ENCODE measurements at places on chromosomes 1 and 21.
A peak's percentile ranks its signal among the peaks of the same experiment; 100 is the strongest.

DNA sequence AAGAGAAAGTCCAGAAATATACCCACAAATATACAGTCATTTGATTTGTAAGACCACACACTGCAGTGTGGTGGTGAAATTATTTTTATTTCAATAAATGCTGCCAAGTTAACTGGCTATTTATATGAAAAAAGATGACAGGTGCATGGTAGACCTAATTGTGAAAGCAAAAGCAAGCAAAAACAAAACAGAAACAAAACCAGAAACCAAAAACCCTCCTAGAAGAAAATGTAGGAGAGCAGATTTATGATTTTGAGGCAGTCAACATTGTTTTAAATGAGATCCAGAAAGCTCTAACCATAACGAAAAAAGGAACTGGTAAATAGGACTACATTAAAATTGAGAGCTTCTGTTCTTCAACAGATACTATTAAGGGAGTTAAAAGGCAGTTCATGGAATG, 303.6 kb downstream of the PRDM2 start:
- no peak for DNase-seq

DNA sequence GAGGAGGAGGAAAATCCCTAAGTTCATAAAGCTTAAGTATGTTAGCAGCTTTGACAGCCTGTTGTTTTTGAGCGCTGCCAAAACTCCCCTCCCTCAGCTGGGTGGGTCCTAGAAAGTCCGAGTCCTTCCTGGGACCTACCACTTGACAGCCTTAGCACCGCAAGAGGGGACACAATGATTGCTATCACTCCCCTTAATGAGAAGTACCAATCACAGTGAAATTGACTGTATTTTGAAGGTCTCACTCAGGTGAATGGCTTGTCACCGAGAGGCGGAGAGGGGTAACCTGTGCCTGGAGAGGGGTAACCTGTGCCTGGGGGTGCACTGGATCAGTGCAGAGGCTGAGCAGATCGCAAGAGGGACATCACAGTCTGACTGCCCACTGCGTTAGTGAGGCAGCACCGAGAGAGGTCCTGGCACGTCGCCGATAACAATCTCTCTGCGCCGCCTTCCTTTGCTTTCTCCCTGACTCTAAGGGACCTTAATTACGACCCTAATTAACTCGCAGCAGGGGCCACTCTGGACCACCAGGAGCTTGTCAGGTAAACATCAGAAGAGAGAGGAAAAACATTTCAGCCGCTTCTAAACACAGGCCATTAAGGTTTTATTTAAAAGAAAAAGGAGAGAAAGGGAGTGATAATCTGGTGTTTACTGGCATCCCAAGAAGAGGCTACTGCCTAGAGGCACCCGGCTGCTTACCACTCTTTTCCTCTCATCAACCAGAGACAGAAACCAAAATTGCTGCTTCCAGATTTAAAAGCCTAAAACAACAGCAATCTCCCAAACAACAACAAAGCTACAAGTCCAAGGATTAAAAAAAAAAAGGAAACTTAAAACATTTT, 25.7 kb upstream of the KCNK1 start:
- no peak for DNase-seq

GRCh38 chr21:46089285-46089684, 8.6 kb upstream of the COL6A2 start:
- no peak for DNase-seq

DNA sequence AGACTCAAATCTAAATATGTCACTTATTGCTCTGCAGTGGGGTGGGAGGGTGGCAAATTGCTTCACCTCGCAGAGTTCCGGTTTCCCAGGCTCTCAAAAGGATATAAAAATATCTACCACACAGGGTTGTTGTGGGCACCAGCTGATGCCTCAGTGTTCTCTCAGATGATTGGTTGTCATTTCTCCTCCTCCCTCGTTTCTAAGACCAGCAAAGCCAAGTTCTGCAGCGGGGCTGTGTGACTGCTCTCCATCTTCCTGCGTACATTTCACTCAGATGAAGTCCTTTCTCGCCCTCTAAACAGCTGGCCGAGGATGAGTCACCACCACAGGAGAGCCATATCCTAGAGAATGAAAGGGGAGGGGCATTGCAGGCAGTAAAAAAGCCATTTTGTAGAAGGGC, 35.0 kb upstream of the VWA5B1 start:
- peak; percentile 7 for DNase-seq

DNA sequence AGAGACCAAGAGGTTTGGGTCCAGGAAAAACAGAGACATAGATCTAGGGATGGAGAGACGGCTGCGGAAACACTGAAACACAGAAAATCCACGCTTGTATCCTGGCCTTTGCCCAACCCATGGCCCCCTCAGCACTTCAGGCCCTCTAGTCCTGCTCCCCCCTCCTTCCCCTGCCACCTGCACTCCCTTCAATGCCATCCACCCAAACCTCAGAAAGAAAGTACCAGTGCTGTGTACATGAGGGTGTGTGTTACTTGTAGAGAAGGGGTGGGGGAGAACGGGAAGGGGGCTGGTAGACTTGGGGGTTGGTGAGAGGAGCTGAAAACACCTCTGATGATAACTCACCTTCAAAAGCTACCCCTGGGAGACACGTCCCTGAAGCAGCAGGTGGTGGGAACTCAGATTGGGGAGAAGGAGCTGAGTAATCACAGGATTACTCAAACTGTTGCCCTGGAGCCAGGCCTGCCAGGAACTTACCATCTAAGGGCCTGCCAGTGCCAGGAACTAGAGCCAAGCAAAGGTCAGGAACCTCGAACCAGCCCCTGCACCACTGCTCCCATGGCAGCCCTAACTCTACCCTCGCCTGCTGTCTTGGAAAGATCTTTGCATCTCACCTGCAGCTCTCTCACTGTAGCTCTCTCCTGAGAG, 11.5 kb downstream of the RORC start:
- DNase-seq: no peak

DNA sequence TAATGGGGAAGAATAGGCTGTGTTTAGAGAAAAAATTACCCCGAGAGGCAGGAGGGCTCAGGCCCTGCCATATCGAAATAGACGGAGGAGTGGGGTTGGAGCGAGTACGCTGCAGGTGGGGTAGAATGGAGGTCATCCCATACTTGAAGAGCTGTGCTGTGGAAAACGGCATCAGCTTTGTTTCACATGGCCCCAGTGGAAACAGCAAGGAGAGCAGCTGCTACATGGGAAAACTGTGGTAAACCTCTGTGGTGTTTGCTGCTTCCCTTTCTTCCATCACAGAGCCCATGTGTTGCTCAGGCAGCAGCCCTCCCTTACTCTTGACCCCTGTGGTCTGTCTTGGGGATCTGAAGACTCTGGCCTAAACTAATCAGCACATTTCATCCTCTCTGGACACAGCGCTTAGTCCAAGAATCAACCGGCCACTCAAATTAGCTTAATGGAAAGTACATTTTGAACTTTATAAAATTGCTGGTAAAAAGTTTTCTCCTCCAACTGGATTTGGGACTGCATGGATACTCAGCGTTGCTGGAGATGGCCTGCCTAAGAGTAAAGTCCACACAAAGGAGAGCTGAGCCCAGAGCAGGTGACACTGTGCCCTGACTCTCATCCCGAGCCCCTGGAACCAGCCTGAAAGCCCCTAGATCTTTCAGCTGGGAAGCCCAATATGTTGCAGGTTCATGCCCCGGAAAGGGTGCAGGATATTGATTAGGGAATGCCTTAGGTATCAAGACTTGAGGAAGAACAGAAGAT, 127.1 kb upstream of the GADD45A start:
- DNase-seq: no peak

DNA sequence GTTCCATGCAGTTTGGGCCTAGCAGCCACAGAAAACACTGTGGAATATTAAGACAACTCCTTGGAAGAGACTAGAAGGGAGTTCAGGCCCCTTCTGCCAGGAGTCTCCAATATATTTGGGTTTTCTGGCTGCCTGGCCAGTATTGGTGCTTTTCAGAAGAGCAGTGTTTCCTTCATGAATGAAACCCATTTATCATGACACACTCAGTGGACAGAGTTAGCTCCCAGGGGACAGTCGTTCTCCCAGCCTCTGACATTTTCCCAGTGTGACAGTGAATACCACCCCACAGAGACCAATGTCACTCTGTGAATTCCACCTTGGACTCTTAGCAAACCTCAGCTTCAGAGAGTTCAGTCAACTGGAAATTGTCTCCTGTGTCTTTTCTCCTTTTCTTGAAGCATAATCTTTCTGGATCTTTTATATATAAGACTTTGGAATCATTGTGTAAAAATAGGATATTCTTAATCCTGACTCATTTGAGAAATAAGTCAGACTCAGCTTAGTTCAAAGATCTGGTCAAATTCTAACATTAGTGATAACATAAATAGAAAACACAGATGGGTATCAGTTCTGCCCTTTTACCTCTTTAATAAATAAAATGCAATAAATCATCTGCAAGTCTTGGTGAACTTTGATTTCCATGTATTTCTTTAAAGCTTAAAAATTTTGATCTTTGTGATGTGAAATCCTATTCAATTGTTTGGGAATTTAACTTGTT, 40.4 kb downstream of the GNG12 start:
- DNase-seq: no peak

DNA sequence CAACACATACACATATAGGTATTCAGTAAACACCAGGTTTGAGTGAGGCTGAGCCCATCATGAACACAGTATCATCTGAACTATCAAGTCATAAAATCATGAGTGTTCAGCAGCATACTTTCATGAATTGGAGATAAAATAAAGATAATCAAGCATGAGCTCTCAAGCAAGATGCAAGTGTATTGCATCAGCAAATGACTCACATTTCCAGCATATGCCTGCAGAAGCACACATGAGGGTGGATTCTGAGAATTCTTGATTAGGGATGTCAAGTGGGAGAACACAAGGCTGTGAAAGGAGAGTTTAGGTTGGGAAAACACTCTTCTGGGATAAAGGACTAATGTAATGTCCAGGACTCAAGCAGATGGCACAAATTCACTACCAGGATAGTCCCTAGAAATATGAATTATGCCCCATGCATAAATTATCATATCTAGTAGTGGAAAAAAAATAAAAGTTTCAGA, 299.2 kb downstream of the SRGAP2C start:
- no peak for DNase-seq

DNA sequence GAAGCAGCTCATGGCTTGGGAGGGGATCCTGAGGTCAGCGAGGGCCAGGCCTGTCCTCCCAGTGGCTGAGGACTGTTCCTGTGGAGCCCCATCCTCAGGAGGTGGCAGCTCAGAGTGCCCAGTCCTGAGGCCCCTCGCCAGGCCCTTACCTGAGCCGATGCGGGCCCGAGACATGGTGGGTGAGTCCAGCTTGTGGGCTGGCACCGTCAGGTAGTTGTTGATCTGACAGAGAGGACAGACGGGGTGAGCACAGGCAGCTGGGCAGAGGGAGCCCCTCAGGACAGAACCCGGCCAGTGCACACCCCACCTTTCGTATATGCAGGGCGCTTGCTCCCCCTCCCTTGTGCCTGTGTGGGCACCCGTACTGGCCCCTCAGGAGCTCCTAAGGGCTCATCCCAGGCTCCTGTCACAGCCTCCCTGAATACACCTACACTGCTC, 53.9 kb downstream of the SLC9A1 start:
- no peak for DNase-seq

DNA sequence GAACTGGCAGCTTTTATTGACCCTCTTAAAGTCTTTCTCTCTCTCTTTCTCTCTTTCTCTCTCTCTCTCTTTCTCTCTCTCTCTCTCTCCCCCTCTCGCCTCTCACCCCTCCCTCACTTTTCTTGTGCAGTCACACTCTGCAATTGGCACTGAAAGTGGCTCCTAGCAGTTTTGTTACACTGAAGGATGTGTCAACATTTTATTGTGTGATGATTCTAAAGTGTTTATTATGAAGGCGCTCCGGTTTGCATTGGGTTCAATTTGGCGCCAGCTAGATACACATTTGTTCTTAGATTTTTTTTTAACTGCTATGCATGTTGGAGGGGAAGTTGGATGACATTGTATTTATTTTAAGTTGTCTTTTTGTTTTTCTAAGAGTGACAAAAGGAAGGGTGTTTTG, 64.0 kb upstream of the CHRM3 start:
- DNase-seq: no peak

DNA sequence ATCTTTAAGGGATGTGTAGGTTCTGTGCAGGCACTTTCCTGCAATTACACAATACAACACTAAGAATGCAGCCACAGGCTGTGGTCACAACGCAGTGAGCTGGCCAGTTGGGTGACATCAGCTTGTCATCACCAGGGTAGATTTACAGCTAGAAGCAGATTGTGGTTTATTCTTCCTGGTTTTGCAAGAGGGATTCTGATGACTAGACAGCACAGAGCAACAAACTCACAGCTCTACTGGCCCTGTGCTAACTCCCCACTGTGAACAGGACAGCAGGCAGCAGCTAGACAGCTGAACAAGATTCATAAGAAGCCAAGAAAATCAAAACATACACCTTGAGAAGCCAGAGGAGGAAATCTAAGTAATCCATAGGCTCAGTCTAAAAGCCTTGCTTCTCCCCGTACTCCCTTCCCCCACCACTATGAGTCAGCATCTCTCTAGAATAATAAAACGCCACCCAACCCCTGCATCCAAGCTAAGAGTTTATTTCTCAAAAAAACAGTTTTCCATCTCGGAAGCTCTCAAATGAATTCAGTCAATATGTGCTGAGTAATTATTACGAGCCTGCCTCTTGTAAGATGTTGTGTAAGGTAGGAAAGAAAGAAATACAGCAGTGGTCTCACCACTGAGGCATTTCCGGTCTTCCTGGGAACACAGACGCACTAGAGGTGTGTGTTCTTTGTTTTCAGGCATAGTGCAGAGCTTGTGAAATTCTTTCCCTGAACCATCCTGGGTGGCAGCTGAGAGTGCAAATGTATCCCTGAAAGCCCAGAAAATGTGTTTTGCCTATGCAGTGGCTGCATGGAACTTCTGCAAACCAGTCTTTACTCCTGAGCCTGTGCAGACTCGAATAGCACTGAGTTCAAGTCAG, 162.8 kb downstream of the NTPCR start:
- DNase-seq: peak; percentile 57

DNA sequence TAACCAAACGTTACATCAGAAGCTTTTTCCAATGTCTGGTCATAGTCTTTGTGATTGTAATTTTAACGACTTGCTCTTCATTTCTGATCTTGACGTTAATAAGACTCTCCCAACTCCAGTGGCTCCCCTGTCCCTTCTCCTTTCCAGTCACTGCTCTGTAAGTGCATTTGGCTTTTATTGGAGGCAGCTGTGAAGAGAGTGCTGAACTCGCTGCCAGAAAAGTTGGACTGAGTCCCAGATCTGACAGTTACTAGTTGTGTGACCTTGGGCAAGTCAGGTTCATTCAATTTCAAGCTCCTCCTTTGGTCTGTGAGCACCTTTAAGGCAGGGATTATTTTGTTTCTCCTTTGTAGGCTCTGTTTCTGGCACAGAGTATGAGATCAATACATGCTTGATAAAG, 109.6 kb upstream of the TSPAN2 start:
- DNase-seq: no peak

DNA sequence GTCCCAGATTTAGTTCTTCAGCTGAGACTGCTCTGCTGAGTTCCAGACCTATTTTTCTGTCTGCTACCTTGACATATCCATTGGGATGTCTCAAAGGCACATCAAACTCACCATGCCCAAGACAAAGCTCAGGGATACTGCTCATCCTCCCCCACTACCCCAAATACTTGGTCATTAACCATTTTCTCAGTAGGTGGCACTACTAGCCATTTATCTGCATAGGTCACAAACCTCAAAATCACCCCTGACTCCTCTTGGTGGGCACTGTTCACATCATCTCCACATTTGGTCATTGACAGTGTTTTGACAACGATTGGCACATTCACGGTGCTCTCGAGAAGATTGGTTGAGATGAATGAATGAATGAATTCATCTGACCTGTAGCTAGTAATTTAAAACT, 32.1 kb downstream of the CACNA1S start:
- no peak for DNase-seq

- DNase-seq: no peak
These were observed 108.3 kb downstream of the KCND3 start for GRCh38 chr1:111880881-111881837.

All from Caco-2 (cell line).